T follicular helper cell (primary cell): ENCODE measurements at places on chromosomes 4 and X.

GRCh38 chr4:176238826-176239225 is 30.2 kb downstream of the ASB5 start:
- DNase-seq: no peak

DNA sequence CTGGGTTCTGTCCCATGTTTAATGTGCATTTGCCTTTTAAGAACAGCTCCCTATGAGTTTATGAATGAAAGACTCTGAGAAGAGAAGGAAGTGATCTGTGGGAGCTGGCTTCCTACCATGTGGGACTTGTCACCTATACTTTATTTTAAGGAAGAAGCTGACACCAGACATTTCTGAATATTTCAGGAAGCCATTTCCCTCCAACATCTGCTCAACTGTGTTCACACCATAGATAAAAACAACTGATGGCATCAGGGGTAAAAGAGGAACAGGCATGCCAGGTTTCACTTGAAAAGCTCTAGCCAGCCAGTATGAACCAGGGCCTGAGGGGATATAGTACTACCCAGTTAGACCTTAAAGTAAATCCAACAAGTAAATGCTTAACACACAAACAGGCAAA is 116.0 kb downstream of the COL4A6 start:
- DNase-seq: no peak

GRCh38 chrX:72349190-72349589 is 43.5 kb upstream of the CITED1 start:
- no peak for DNase-seq

GRCh38 chrX:3485727-3486126 is 139.3 kb upstream of the MXRA5 start:
- no peak for DNase-seq

GRCh38 chr4:47566566-47566965 is 81.5 kb downstream of the ATP10D start:
- no peak for DNase-seq

DNA sequence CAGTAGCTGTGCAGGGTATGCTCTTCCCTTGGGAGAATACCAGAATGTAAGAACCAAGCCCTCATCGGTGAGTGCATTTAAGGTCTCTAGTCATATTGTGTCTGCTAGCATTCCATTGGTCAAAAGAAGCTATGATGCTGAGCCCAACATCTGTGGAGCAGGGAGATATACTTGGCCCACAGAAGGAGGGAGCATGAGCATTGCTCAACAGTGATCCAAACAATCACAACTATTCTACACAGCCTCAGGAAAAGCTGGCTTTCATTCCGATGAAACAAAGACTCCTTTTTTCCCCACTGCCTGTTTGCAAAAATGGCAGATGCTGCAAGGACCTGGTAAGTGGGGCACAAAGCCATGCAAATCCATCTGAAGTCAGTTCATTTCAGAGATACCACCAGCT is 80.6 kb upstream of the DHX15 start:
- no peak for DNase-seq

DNA sequence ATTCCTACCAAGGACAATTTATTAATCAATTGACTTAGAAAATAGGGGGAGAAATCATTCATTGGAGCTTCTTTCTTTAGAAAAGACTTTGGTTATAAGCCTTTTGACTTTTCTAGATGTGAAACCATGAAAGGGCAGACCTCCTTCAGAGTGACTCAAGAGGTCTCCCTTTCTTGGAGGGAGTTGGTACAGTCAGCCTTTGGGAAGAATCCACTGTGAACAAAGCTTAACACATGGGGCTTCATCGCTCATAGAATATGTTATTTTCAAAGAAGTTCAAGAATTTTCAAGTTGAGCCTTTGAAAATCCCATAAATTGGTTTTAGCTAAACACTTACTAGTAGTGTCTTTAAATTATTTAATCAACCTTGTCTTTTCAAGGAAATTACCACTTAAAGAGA is 28.0 kb downstream of the RIPPLY1 start:
- DNase-seq: no peak

GRCh38 chr4:66609014-66609413 is 936.3 kb downstream of the CENPC start:
- no peak for DNase-seq

DNA sequence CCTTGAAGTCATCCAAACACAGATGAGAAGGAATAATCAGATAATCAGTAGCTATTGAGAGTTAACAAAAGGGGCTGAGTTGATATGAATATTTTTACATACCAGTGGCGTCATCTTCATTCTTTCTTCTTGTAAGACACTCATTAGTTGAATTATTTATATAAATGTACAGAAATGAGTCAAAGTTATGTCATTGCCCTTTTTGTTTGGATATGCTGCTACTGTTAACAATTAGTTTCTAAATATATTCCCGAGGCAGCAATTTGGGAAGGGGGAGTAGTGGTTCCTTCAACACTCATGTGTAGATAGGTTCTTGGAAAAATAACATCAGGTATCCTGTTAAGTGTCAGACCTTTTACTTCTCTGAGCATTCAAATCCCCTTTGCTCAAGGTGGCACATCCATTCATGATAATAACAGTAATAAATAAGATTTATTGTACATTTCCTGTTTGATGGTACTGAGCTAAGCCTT is 436.6 kb downstream of the SPRY1 start:
- DNase-seq: no peak

DNA sequence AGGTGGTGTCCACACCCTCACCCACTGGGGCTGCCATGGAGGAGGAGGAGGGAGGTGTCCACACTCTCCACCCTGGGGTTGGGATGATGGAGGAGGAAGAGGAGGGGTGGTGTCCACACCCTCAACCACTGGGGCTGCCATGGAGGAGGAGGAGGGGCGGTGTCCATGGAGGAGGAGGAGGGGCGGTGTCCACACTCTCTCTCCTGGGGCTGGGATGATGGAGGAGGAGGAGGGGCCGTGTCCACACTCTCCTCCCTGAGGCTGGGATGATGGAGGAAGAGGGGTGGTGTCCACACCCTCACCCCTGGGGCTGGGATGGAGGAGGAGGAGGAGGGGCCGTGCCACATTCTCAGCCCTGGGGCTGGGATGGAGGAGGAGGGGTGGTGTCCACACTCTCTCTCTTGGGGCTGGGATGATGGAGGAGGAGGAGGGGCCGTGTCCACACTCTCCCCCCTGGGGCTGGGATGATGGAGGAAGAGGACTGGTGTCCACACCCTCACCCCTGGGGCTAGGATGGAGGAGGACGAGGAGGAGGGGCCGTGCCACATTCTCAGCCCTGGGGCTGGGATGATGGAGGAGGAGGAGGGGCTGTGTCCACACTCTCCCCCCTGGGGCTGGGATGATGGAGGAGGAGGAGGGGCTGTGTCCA is 231.7 kb downstream of the CRLF2 start:
- DNase-seq: no peak

DNA sequence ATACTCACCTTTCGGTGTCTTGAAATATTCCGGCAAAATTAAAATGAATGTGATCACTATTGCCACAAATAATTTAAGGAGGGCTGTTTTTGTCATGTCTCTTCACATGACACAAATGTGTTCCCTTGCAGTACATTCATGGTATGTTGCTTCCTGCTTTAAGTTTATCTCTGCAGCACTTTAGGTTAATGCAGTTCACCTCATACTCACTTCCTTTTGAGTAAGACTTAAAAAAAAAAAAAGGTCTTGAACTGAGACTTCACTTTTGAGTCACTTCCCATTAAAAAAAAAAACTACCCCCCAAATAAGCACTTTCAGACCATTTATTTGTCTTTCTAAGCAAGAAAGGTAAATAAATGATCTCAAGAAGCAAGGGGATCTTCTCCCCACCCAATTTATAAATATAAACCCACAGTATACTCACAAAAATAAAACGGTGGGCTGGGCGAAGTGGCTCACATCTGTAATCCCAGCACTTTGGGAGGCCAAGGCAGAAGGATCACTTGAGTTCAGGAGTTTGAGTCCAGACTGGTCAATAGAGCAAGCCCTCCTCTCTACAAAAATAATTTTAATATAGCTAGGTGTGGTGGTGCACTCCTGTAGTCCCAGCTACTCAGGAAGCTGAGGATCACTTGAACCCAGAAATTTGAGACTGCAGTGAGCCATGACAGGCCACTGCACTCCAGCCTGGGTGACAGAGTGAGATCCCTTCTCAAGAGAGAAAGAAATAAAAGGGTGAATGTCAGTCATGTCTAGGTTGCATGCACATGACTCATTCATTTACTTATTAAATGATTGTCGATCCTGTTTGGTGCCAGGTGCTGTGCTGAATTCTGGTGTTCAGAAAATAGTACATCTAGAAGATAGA is at the start of gene TMEM156:
Gene TMEM156, minus strand, starts transcription at position 192 of the 868 bp plus-strand sequence. Its CDS starts 96 bp downstream, at position 96.
- no peak for DNase-seq

GRCh38 chrX:22249371-22249770 is 23.3 kb upstream of the CBLL2 start:
- no peak for DNase-seq

DNA sequence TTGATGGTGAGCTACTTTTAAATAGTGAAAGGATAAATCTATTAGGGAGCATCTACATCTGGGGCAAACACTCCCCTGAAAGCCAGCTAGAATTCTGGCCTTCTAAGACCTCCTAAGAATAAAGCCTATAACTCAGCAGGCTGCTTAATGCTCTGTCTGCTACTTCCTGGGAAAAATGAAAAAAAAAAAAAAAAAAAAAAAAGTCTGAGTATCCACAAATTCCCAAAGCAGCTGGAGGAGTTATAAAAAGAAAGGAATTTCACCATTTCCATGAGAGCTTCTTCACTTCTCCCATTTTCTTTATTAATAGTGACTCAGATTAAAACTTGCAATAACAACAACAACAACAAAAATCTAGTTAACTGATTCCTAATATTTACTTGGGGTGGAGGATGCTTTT is 511.2 kb downstream of the INPP4B start:
- no peak for DNase-seq

GRCh38 chrX:19811807-19812604 is 75.4 kb downstream of the SH3KBP1 start:
- no peak for DNase-seq

GRCh38 chrX:46573331-46573891 is at the start of gene CHST7:
Gene CHST7, plus strand, starts transcription at chrX:46573765. Its CDS starts 167 bp downstream, at chrX:46573932.
- peak; percentile 44 for DNase-seq

DNA sequence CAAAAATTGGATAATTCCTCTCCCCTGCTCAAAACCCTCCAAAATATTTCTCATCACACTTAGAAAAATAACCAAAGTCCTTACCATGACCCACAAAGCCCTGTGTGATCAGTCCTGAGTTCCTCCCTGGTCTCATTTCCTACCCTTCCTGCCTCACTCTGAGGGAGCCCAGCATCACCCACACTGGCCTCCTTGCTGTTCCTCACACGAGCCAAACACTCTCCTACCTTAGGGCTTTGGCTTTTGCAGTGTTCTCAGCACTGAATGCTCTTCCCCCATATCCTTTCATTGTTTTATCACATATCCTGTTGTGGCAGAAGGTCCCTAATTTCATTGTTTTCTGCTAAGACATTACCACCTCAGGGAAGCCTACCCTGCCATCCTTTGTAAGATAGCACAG is 12.2 kb downstream of the MGAT4D start:
- DNase-seq: no peak

DNA sequence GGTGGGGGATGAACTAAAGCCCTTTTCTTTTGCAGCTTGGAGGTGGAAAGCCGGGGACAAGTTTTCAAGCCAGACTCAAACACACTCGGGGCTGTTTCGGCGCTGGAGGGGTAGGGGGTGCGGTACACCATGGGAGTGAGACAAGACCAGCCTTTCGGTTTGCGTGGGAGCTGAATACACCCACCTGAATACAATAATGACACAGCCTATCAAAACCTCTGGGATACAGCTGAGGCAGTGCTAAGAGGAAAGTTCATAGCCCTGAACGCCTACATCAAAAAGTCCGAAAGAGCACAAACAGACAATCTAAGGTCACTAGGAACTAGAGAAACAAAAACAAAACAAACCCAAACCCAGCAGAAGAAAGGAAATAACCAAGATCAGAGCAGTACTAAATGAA is 163.3 kb downstream of the ATRX start:
- DNase-seq: no peak

GRCh38 chr4:85393201-85393600 is 81.7 kb upstream of the ARHGAP24 start:
- no peak for DNase-seq

- DNase-seq: no peak
Measured at GRCh38 chr4:147683188-147683591, 773 bp downstream of the PRMT9 start.

- peak; percentile 5 for DNase-seq
Measured at GRCh38 chr4:37793562-37793961, 32.9 kb upstream of the PGM2 start.

GRCh38 chr4:142933207-142933606 is 87.1 kb upstream of the INPP4B start:
- DNase-seq: no peak

DNA sequence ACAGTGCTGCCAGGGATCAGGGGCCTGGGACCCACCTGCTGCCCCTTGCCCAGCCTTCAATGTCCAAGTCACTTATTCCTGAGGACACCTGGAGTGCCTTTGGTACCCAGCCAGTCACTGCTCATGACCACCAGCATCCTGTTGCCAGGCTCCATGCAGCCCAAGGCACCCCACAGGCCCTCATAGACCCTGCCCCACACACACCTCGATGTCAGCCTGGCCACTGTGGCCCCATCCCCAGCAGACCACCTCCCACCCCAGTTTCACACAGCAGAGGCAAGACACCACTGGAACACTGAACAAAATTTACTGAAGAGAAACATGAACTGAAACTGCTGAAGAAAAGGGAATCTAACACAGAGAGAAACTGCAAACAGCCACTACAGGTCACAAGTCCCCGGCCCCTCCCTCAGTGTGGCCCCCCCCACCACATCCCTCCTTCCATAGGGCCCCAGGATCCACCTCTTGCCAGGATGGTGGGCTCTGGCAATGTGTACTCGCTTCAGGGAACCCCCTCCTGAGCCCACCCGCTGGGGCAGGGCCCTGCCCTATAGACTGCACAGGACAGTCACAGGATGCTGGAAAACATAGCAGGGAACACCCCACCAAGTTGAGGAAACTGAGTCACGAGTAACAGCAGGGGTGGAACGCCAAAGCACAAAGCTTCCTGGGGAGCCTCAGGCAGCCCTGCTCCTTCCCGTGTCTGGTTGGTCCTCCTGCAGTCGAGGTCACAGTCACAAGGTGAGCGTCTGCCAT is 5.2 kb downstream of the PNMA5 start:
- DNase-seq: no peak

- DNase-seq: no peak
Measured at GRCh38 chr4:7066006-7066405, 1.9 kb downstream of the GRPEL1 start.

DNA sequence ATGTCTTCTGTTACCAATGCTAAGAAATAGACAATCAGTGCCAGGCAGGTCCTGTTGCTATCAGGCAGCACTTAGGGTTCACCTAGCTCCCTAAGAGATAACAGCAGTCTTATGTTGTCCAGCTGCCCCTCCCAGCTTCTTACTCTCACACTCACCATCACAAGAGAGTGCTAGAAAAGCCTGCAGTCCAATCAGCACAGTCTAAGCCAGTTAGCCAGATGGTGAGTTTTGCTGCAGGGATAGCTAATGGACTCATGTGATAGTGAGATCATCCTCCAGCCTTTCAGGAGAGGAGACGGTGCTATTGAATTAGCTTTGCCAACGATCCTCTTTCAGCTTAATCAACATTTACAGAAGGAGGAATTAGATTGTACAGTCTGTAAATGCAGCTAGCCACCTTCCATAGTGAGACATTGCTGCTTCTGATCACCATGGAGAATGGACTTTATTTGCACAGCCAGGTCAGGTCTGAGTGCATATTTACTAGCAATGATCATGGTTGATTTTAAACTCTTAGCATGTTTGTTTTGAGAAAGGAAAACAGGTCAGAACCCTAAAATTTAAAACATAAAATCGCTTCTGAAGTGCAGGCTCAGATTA is 438.3 kb downstream of the CENPC start:
- DNase-seq: no peak
